Neuronal stem cell (in vitro differentiated cells): ENCODE measurements at places on chromosomes 7 and 10.
A peak's percentile ranks its signal among the peaks of the same experiment; 100 is the strongest.

GRCh38 chr10:111177379-111177778, 100.5 kb downstream of the ADRA2A start:
- DNase-seq, result no peak

GRCh38 chr10:70114902-70115301, 17.7 kb downstream of the AIFM2 start:
- DNase-seq, result no peak

DNA sequence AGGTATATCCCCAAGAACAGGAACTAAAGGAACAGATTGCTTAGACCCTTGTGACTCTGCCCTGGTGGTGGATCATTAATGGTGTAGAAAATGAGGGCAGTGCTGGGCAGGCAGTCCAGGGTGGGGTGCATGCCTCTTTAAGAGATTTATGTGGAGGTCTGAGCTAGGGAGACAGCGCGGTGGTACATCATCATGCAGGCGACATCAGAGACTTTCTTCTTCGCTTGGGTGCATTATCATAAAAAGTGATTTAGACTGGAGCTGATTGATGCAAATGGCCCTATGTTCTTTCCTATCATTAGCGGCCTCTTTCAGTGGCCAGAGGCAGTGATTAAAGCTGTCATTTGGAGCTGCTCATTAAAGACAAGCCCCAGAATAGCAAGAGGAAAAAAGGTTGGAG, 519.1 kb upstream of the GALNT17 start:
- no peak for DNase-seq

DNA sequence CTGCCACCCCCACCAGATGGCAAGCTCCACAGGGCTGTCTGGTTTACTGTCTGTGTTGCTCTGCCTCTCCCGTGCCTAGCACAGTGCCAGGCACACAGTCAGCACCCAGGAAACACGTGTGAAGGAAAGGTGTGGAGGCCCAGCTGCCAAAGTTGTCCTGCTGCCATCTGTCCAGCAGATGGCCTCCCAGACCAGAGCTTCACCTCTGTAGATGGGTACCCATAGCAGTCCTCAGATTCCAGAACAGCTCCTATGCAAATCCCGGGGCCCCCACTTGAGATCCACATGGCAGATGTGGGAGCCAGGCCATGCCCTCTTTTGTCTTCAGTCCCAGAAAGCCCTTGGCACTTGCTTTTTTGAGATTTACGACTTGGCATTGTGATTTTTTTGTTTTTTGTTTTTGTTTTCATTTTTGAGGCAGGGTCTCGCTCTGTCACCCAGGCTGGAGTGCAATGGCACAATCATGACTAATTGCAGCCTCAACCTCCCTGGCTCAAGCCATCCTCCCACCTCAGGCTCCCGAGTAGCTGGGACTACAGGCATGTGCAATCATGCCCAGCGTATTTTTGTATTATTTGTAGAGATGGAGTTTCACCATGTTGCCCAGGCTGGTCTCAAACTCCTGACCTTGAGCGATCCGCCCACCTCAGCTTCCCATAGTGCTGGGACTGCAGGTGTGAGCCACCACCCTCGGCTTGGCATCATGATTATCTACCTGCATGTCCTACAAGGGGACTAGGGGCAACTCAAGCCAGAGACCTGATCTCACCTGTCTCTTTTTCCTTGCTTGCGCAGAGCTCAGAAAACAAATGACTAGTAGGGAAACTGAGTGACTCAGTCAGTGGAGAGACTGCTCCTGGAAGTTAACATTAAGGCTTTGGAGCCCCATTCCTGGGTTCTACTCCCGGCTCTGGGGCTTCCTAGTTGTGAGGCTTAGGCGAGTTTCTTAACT, 16.9 kb upstream of the PALD1 start:
- peak; percentile 47 for DNase-seq

DNA sequence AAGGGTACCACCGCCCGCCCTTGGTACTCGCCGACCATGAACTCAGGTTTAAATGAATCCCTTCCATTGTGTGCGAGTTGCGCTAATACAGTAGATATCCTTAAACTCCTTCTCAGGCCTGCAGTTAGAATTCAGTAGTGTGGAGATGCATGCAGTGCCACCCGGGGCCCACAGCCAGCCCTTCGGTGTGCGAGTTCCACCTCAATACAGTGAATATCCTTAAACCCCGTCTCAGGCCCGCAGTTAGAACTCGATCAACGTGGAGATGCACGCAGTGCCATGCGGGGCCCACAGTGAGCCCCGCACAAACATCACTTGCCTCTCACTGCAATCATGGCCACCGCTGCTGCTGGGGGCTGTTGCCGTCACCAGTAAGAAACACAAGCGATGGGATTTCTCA, 261.9 kb downstream of the MAD1L1 start:
- no peak for DNase-seq

GRCh38 chr10:10418387-10418786, 599.3 kb upstream of the CELF2 start:
- no peak for DNase-seq

- no peak for DNase-seq
Observed at GRCh38 chr10:71719042-71719441, 536 bp downstream of the C10orf105 start.

- no peak for DNase-seq
Observed at GRCh38 chr10:110007161-110007700, 553 bp upstream of the ADD3 start.

GRCh38 chr10:85791818-85792532, 574.6 kb downstream of the GRID1 start:
- no peak for DNase-seq

GRCh38 chr10:123133541-123134342, 2.0 kb upstream of the HMX3 start:
- DNase-seq, result no peak

GRCh38 chr10:100327007-100327717, 2.9 kb downstream of the PKD2L1 start:
- no peak for DNase-seq

- no peak for DNase-seq
Observed at GRCh38 chr7:148967032-148967372, 61.3 kb downstream of the PDIA4 start.

- DNase-seq, result no peak
Observed at GRCh38 chr10:80996615-80997193, 459.0 kb downstream of the SH2D4B start.

- no peak for DNase-seq
Observed at GRCh38 chr7:130024390-130024789, 26.8 kb downstream of the ZC3HC1 start.

DNA sequence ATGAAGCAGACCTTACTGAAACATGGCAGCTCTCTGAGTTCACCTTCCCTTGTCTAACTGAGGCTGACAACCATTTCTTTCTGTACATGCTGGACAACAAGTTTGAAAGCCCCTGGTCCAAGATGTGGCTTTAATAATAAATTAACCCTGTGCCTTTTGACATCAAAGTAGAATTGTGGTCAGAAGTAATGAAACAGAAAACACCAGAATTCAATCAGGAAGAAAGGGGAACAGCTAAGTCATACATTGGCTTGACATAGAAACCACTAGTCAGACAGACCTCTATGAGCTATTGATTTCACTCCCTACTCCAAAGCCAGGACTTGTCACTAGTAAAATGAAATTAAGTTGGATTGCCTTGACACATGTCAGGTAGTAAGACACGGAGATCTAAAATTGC, 175.2 kb upstream of the ASAH2 start:
- DNase-seq, result no peak

DNA sequence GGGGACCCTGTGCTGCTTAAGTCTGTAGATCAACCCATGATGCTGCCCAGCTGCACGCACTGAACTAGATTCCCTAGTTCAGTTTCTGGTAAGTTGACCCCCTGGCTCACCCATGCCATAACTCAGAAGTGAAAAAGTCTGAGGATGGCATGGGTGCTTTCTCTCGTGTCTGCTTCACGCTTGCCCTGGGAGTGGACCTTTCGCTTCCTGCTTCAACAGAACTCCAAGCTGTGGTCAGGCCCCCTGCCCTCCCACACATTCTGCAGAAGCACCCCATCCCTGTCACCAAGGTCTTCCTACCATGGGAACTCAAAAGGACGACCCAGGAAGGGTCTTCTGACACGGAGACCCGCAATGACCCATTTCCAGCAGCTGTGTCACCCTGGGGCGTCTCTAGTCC, 39.9 kb downstream of the LRRC18 start:
- DNase-seq, result no peak

DNA sequence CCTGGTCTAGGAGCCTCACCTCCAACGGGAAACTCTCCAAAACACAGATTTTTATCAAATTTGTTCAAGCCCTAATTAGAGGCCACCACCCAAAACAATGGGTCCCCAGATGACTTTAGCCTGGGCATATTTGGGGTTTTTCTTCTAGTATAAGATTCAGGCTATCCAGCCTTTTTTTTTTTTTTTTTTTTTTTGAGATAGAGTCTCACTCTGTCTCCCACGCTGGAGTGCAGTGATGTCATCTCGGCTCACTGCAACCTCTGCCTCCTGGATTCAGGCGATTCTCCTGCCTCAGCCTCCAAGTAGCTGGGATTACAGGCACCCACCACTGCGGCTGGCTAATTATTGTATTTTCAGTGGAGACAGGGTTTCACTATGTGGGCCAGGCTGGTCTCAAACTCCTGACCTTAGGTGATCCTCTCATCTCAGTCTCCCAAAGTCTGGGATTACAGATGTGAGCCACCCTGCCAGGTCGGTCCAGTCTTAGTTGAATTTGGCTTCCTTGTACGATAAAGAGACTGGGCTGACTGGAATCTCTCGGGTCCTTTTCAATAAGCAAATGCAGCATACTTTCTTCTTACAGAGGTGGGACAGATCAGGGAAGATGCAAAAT, 91.4 kb upstream of the KLF6 start:
- DNase-seq, result no peak

- DNase-seq, result no peak
Observed at GRCh38 chr7:36775061-36775620, 50.8 kb upstream of the AOAH start.

DNA sequence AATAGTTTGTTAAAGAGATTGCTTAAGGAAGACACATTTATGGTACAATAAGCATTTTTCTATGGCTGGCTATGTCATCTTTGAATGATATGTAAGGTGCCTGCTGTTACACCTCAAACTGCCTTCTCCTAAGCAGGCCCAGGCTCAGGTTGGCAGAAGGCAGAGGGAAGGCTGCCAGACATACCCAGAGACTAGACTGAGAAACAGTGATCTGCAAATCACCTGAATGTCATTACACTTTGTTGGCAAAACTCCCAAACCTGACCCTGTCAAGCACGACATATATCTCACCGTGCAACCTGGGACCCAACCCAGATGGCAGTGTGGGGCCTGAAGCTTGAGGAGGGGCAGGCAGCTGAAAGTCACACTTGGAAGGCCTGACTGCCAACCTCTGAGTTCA, 136.6 kb upstream of the TARP start:
- no peak for DNase-seq

DNA sequence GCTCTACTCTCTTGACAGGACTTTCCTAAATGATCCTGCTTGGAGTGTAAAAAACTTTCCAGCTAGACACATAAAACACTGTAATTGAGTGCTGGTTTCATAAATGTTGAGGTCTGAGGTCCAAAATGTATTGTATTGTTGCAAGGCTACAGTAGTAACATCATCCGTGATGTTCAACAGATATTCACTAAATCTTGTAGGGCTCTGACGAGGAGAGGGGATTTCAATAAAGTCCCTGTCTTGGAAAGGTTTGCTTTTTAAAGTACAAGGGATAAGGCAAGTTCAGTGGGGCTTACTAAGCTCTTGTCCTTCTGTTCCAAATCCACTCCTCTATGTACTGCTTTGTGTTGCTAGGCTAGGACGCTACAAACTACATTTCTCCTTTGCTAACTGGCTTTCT, 48.9 kb downstream of the FHIP2A start:
- no peak for DNase-seq

GRCh38 chr7:17415955-17416354, 117.5 kb downstream of the AHR start:
- no peak for DNase-seq

DNA sequence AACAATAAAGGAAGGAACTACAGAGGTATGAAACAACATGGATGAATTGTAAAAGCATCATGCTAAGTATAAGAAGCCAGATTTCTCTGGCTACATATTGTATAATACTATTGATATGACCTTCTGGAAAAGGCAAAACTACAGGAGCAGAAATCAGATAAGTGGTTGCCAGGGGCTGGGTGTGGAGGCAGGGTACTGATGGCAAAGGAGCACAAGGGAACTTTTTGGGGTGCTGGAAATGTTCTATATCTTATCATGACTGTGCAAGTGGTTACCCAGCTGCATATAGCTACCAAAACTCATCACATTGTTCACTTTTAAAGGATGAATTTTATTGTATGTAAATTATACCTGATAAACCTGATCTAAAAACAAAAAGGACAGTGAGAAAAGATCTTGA, 72.4 kb downstream of the SKAP2 start:
- DNase-seq, result no peak

- DNase-seq, result no peak
Observed at GRCh38 chr10:12684784-12685183, 316.7 kb downstream of the CCDC3 start.

GRCh38 chr7:101265622-101266516, 21.0 kb upstream of the FIS1 start:
- no peak for DNase-seq

DNA sequence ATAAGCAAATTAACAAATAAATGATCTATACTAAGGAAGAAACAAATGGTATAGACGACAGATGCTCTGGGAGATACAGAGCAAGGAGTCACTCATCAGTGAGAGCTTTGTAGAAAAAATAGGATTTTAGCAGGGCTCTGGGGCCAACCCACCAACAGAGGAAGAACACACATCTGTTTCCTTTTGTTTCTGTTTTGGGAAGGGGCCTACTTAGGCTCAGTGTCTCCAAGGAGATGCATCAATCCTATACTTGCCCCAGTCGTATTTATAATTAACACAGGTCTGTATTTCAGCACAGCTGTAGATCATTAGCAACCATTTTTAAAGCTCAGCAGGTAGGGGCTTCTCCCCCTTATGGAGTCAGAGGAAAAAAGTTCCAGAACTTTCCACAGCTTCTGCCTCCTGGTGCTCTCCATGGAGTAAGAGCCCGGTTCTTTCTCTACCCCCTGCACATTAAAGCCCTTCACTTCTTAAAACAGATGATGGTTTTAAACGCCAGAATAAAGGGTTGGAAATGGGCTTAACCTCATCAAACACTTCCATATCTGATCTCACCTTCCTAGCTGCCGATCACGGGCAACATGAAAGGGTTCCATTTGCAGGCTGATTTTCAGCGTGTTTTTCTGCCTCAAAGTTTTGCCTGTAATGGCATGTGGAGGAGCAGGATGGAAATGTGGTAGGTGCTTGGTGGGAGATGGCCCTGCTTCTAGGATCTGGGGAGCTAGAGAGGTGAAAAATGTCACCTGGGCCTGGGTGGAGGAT, 291.7 kb downstream of the TCF7L2 start:
- DNase-seq, result no peak

DNA sequence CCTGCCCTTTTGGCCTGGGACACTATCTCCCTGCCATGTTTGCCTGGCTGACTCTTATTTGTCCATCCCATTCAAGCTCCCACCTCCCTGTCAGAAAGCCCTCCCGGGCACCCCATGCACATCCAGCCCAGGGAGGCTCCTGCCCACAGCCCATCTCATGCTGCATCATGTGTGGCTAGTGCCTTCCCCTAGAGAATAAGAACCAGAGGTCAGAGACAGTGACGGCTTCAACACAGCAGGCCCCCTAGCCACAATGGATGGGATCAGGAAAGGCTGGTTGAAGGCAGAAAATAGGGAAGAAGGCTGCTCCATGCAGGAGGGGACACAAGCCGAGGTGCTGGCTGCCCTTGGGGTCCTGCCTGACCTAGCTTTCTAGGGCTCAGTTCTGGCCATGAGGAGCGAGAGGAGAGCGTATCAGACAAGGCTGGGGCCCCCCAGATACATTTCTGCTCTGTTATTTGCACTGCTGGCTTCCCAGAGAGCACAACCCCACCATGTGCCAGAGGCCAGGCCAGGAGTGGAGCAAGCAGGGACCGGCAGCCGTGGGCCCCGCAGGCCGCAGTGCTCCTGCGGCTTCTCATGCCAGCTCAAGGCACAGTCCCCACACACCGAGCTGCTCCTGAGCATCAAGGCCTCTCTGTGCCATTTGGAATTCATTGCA, 161.1 kb upstream of the ZMIZ1 start:
- DNase-seq, result no peak
